ENCODE measurements at places on chromosomes 13 and 19.

GRCh38 chr13:47146136-47146535 lies 249.3 kb upstream of the HTR2A start:
- DNase-seq = no peak

- DNase-seq = no peak
Measured at GRCh38 chr13:113166681-113167080, 8.2 kb downstream of the PROZ start.

- no peak for DNase-seq
Measured at GRCh38 chr19:50909240-50910070, 1.7 kb downstream of the KLK4 start.

GRCh38 chr13:22060187-22060586 lies 389.3 kb downstream of the FGF9 start:
- no peak for DNase-seq

DNA sequence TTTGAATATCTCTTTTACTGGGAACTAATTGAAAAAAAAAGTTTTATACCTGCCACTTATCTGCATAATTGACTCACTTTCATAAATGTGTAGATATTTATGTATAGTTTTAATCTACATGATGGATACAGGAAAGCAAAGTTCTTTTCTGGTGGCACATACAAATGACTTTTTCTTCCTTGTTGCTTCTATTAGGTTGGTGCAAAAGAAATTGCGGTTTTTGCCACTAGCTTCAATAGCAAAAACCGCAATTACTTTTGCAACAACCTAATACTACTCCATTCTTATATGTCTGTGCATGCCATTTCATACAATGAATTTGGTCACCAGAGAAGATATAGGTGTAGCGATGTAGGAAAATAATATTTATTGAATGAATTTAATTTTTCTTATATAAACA lies 344.5 kb upstream of the PCDH20 start:
- DNase-seq = no peak

- no peak for DNase-seq
Measured at GRCh38 chr19:50457300-50457699, 19.0 kb upstream of the EMC10 start.

DNA sequence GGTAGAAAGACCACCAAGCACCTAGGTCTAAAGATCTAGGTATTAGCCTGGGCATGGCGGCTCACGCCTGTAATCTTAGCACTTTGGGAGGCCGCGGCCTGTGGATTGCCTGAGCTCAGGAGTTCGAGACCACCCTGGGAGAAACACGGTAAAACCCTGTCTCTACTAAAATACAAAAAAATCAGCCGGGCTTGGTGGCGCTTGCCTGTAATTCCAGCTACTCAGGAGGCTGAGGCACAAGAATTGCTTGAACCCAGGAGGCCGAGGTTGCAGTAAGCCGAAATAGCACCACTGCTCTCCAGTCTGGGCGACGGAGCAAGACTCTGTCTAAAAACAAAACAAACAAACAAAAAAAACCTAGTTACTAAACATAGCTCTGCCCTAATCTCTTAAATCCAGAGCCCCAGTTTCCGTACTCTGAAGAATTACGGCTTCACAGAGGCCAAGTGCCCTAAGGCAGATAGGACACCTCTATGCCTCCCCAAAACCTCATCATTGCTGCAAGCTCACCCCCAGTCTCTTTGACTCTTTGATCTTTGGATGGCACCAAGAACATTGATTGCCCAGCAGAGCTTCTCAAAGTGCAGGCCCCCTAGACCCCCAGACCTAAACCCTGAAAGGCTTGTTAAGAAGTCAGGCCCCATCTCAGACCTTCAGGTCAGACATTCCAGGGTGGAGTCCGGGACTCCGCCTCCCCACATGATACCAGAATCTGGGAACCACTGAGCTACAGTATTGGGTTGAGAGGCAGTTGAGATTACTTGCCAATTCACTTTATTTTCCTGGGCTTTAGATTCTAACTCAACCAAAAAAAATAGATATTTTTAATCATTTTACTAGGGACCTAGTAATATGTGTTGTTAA lies 2.8 kb downstream of the COL4A2 start:
- DNase-seq = no peak

DNA sequence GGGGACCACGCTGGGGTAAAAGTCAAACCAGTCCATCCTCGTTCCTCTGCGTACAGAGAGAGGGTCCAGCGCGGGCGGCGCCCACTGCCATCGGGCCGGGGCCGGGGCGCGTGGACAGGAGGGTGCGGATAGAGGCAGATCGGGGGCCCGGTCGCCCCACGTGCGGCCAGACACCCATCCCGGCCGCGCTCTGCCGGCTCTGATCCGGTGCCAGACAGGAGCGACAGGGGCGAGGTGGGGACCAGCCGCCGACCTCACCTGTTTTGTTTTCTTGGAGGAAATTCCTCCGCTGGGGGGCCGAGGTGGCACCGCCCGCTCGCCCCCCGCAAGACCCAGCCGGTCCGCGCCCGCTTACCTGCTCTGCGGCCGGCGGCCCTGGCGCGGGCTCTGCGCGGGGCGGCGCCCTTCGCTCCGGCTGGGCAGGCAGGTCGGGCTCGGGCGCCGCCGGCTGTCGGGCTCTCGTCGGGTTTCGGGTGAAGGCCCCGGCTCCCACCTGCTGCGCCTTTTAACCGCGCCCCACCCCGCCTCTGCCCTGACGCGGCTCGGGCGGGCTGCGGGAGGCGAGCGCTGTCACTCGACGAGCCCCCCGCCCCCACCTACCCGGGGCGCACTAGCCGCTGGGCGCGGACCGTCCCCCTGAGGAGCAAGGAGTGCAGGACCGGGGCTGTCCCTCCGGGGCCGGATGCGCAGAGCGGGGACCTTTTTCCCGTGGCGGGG lies at the start of gene GJB6:
Gene GJB6 (minus strand): TSS at position 481 of the 717 bp plus-strand sequence. CDS start 8,839 bp downstream, outside the sequence.
- no peak for DNase-seq
